ENCODE measurements at places on chromosomes 13 and 19.

DNA sequence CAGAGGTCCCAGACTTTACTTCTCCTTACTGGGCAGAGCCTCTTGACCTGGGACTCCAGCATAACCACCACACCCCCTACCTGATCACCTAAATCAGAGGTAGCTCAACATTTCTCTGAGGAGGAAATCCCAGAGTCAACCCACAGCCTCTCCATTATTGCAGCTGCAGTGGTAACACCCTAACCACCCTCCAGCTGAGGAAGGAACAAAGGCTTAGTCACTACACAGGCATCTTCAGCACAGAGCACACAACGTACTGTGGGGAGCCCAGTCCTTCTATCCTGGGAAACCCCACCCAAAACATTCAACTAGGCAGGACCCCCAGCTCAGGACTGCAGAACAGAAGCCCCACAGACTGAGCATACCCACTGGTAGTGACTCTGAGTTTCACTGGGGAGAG is 824.7 kb upstream of the SLITRK5 start:
- no peak for DNase-seq

- DNase-seq: no peak
Measured at GRCh38 chr13:102569488-102569887, 27.3 kb upstream of the TPP2 start.

DNA sequence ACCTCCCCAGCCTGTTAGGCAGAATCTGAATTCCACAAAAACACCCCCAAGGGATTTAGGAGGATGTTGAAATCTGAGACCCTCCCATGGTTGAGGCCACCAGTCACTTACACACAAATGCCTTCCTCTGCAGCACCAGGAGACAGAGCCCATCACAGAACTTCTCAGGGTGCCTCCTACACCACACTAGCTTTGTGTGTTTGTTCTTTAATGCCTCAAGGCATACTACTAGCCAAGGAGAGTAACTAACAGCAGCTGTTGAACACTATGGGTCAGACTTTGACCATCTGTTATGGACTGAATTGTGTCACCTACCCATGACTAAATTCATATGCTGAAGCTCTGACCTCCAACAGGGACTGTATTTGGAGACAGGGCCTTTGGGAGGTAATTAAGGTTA is 9.5 kb upstream of the MED26 start:
- DNase-seq: no peak

- no peak for DNase-seq
Measured at GRCh38 chr13:75770592-75771011, 134.5 kb downstream of the LMO7 start.

DNA sequence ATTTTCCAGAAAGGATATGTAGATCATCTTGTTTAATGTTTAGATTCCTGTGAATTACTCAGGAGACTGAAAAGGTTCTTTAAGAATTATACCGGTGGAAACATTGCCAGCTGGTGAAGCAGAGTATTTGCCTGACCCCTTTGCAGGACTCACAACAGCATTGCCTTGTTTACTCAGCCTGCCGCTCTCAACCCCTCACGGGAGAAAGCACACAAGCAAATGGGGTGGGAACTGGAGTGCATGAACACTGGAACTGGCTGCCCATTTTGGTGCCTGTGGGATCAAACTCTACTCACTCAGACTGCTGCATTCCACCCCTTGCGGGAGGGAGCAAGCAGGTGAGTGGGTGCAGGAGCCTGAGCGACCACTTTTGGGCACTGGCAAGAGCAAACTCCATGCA is 804.7 kb upstream of the SLITRK1 start:
- no peak for DNase-seq

DNA sequence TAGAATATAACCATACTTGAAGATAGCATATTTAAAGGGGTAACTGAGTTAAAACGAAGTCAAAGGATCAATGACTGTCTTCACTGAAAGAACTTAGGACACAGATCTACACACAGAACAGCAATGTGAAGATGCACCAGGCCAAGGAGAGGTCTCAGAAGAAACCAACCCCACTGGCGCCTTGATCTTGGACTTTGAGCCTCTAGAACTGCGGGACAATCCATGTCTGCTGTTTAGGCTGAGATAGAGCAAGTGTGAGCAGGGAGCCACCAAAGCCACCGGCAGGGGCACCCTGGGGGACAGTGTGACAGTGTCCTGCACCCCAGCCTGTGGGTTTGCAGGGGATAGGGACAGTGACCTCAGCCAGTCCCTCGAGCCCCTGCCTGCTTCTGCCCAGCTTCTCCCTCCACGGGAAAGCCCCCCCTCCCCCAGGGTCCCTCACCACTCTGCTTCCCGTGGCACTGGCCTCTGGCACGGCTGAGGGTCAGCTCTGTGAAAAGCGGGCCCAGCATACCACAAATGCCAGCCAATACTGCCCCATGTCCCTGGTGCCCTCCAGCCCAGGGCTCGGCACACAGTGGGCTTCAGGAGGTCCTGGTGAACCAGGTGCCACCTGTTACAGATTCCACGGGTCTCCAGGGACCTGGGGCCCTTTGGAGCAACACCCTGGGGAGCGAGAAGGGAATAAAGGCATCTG is 40.8 kb downstream of the KLF2 start:
- DNase-seq: no peak

DNA sequence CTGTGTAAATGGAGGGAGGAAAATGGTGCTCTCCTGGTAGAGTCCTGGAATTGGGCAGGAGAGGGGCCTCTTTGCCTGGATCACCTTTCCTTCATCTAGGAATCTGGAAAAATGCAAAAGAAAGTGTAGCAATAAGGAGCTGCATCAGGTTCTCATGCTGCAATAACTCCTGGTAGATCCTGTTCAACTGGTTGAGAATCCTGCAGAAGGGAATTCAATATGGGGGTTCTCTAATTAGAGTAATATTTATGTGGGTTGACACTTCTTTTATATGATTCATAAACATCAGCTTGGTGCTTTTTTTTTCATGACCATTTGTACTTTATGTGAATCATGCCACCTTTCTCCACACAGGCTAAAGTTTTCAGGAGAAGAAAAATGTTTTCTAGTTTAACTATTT is 9.5 kb upstream of the NUDT15 start:
- DNase-seq: no peak
